ENCODE measurements at places on chromosomes 4 and X.

- no peak for DNase-seq
Observed at GRCh38 chr4:106569146-106570031, 200.8 kb upstream of the GIMD1 start.

- DNase-seq: no peak
Observed at GRCh38 chr4:114277690-114278089, 298.2 kb upstream of the ARSJ start.

DNA sequence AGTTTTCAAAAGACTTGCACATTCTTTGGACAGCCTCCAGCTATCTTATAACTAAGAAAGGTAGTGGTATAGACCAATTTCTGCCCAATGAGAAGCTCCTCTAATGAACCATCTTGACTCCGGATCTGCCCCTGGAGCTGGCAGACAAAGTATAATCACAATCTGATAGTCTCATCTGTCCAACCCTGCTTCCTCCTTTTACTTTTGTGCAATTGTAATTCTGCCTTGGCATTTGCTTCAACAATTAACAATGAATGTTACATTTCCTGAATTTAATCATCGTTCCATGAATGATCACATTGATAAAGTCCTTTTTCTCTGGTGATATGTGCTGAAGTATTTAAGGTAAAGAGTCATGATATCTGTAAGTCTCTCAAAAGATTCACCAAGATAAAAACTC lies 27.8 kb downstream of the FRYL start:
- DNase-seq: no peak

DNA sequence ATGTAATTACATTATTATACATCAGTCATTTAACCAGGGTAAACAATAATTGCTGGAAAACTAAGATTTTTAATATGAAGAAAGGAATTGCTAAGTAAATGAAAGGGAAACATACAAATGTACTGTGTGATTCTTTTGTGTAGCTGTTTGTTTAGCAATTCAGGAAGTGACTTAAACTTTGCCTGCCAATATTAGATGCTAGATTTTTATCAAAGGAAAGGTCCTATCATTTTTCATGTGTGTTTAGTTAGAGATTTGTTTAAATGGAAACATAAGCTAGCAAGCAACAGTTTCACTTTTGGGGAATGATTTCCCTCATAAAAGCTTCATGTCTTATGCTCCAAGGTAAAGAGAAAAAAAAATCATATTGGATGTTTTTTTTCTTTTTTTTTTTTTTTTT lies 95.1 kb upstream of the LIMCH1 start:
- no peak for DNase-seq

- DNase-seq: no peak
Observed at GRCh38 chrX:5979338-5979737, 249.3 kb downstream of the NLGN4X start.

DNA sequence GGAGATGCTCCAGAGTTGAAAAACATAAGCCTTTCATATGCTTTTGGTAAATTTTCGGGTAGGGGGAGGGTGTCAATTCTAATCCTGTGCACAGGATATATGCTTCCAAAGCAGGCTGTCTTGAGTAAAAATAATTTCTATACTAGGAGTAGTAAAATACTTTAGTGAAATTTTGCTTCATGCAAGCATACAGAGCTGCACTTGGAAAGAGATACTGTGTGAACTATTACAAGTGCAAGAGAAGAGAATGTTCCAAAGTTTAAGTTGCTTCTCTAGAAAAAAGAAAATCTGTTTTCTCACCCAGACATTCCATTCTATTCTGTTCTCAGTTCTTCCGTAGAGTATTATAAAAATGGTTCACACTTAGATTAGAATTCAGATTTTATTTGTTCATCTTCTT lies 324.6 kb upstream of the AADAT start:
- DNase-seq: no peak

DNA sequence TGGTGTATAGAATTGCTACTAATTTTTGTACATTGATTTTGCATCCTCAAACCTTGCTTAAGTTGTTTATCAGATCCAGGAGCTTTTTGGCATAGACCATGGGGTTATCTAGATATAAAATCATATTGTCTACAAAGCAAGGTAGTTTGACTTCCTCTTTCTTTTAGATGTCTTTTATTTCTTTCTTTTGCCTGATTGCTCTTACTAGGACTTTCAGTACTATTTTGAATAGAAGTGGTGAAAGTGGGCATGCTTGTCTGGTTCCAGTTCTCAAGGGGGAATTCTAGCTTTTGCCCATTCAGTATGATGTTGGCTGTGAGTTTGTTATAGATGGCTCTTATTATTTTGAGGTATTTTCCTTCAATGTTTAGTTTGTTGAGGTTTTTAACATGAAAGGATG lies 187.9 kb upstream of the LCORL start:
- no peak for DNase-seq
